ENCODE measurements at places on chromosomes 6 and 20.

GRCh38 chr6:6942831-6943230 is 164.9 kb upstream of the RREB1 start:
- no peak for DNase-seq

DNA sequence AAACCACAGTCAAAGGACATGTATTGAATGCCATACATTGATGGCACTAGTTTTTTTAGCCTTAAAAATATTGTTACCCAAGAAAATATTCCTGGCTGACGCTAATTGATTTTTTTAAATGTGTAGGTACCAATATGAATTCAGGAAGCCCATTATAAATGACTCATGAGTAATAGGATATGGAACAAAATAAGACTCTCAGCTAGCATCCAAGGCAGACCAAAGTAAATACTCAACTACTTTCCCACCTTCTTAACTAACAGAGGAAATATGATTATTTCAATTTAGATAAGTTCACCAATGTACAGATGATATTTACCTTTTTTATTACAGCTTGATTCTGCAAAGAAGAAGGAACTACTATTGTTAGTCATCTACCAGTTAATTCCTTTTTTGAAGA is 43.2 kb upstream of the TXNDC5 start:
- DNase-seq = no peak

DNA sequence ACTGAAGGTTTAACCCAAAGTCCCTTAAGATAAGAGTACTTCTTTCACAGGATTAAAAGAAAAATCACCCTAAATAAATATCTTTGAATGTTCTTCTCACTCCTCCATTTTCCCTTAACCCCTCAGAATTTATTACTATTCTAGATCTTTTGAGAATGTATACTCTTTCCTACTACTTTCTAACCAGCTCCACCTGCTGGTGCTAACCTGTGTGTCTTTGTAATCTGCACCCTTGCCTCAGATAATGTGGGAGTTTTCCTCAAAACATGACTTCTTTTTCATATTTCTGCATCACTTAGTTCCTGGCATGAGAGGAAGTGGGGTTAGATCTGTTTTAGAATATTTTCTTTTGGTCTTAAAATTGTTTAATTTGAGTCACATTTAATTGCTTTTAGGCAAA is 394.2 kb downstream of the BMP2 start:
- no peak for DNase-seq

- DNase-seq = no peak
Measured at GRCh38 chr6:169993861-169994481, 242.5 kb downstream of the ERMARD start.

GRCh38 chr6:101129851-101130250 is 248.7 kb upstream of the ASCC3 start:
- DNase-seq = no peak

- DNase-seq = no peak
Measured at GRCh38 chr6:152727507-152727906, 23.1 kb upstream of the VIP start.

- DNase-seq = no peak
Measured at GRCh38 chr6:4518506-4518905, 257.7 kb upstream of the CDYL start.

Measured in Panc1 (cell line).